T-helper 17 cell (primary cell): ENCODE measurements at places on chromosomes 3 and 15.

DNA sequence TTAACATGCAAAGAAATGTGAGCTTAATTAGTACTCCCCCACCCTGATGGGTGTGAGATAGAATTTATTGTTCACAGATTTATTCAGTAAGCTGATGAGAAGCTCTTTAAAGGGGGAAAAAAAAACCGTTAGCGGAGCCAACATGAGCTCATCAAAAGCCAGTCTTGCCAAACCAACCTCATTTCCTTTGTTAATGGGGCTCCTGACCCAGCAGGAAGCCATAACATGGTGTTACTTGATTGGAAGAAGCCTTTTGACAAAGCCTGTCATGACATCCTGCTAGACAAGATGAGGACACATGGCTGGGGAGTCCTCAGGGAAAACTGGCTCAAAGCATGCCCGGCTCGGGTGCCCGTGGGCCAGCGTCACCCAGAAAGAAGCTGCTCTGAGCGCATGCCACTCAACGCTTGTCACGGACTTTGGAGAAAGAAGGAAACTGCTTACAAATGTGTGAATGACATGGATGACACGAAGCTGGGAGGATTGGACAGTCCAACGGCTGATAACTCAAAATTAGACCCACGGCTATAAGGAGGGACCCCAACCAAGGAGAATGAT, 64.6 kb downstream of the SLCO2A1 start:
- DNase-seq = no peak

GRCh38 chr3:46924921-46925584, 47.5 kb downstream of the PTH1R start:
- no peak for DNase-seq

- no peak for DNase-seq
Measured at GRCh38 chr3:41434781-41435180, 235.5 kb downstream of the CTNNB1 start.

- no peak for DNase-seq
Measured at GRCh38 chr3:40523781-40524180, 979 bp upstream of the ZNF621 start.

DNA sequence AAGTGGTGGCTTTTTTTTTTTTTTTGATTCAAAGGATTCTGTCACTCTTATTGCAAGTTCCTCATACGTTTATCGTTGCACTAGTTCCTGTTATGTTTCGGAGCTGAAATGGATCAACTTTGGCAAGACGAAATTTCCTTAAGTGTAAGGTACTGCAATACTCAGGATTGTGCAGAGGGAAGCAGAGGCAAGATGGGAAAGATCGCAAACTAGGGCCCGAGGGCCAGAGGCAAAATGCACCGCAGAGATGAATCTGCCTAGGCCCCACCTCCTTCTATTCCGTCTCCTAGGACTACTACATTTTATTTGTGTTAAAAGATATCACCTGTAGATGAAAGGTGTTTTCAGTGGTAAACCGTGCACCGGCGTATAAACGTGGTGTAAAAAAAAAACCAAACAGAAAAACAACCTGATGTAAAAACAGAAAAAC, 331 bp downstream of the RNU6-1 start:
- no peak for DNase-seq

GRCh38 chr15:90437516-90437915, 49.5 kb downstream of the IQGAP1 start:
- DNase-seq = no peak

DNA sequence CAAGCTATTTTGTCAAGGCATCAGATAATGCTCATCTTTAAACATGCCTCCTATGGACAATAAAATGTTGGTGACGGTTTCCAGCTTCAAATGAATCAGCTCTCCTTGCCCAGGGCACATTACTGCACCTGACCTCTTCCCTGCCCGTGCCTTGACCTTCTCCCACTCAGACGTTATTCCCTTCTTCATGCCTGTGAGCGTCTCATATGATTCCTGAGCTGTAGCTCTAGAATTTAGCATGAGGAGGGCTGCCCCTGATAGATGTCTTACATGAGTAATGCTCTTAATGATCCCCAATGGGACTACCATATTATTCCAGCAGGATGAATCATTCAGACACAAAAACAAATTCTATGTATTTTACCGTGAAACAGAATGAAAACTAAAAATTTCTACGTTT, 762.7 kb downstream of the ROBO1 start:
- DNase-seq = no peak

DNA sequence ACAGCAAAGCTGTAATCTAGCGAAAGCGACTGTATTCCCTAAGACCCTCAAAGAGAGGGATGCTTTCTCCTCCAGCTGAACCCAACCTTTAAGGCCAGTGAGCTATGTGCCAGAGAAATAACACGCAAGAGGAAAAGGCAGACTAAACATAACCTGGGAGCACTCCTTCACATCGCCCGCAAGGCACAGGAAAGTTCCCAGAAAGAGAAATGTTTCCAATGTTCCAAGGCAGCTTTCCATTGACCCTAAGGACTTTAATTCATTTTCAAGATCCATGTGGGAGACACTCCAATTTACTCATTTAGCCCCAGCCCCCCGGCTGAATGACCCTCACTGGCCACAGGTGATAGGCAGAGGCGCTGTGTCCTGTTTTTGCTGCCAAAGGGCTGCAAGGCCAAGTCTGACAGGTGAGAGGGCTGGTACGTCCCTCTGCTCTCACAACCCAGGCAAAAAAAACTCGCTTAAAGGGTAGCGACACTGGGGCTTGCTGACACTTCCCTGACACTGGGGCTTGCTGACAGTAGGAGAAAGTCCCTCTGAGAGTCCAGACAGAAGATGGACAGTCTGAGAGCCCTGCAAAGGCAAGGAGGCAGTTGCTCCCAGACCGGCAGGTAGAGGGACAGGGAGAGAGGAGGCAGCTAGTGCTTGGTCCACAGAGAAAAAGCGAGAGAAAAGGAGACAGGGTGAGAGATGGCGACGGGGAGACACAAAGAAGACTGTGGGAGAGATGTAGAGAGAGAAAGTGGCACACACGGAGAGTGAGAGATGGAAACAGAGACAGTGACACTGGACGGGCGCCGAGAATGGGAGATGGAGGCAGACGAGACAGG, 702 bp downstream of the ARHGEF3 start:
- DNase-seq = no peak

DNA sequence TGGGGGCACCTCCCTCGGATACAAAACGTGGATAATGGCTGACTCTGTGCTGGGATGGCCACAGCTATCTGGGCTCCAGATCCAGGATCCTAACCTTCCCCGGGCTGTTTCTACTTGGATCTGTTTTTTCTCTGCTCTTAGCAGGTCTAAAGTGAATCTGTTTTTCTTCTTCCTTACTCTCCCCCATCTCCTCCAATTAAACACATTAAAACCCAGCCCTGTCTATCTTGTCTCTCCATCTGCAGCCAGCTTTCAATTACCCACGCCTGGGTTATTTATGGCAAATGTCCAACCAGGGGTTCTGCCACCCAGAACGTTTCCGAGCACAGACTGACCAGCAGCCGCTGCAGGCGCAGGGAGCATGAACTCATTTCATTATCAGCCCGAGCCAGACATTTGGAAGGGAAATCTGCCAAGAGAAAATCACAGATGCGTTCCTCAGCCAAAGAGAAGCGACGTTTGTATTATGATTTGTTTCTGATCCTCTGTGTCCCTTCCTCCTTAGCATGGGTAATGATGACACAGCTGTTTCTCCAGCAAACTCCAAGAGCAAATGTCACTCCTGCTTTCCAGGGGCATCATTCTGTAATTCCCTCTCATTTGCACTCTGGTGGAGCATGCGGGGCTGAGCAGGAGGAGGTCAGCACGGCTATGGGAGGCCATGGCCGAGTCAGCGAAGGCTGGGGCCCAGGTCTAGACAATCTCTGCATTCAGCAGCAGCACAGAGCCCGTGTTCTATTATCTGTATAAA, 42.0 kb downstream of the UMPS start:
- no peak for DNase-seq

DNA sequence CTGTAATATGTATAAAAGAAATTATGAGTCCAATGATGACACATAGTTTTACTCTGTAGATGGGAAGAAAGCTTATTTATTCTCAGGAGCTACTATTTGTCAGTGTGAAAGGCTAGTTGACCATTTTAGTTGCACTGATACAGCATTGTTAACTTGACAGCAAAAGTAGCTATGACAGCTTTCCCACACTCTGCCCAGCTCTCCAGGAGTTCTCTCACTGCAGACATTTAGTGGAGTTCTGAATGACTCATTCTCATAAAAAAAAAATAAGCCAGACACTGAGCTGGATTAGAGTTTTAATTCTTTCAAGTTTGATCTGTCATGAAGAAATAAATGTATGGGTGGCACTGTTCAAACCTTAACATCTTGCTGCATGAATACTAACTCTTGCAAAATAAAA, 77.2 kb upstream of the CFAP20DC start:
- DNase-seq = no peak

- no peak for DNase-seq
Measured at GRCh38 chr3:14691239-14691638, 16.3 kb downstream of the C3orf20 start.

DNA sequence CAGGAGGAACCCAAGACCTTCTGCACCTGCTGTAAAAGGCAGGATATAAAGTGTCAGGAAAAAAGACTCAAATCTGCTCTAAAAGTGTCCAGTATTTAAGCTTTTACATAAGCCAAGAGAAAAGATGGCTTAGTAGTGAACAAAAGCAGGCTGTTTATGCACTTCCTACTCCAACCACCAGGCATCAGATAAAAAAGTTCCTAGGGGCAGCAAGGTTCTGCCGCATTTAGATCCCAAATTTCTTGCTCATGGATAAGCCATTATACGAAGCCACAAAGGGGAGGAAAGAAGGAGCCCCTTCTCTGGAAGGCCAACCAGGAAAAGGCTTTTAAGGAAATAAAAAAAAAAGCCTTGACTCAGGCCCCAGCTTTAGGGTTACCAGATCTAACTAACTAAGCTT, 10.6 kb upstream of the SLC9C1 start:
- no peak for DNase-seq

DNA sequence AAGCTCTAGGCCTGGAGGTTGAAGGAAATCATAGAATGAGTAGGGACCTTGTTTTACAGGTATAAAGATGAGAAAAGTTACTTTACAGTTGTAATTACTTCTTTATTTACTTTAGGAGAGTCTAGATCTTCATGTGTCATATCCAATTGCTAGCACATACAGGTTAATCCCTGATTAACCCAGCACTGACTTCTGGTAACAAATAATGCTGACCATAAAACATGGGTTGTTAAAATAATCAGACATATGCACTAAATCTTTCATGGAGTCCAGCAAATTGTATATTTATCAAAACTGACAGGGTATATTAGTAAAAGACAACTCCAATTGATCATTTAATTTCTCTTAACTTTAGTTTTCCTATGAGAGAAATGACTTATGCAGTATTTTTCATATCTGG, 245.2 kb downstream of the NFKBIZ start:
- no peak for DNase-seq

- no peak for DNase-seq
Measured at GRCh38 chr15:43908516-43909050, 81.8 kb downstream of the WDR76 start.

DNA sequence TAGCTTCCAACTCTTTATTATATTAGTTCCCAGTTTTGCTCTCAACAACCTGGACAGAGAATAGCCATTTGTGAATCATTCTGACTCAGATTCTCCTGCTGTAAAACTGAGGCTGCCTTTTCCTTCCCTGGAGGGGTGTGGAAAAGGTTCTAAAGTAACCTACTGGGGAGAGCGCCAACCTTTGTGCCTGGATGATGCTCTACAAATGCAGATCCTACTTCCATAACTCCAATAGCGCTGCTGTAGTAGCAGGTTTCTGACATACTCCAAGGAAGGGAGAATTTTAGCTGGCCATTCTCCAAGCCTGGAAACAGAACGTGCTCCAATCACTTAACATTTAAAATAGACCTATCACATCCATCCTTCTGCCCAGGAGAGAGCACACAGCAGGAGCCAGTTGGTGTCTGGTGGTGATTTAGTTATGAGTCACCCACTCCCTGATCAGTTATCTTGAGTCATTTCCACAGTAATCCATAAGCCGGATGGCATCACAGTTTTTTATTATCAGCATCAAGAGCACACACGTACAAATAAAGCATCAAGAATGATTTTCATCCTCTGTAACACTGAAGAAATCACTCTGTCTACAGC, 38.3 kb downstream of the MYH15 start:
- DNase-seq = no peak

DNA sequence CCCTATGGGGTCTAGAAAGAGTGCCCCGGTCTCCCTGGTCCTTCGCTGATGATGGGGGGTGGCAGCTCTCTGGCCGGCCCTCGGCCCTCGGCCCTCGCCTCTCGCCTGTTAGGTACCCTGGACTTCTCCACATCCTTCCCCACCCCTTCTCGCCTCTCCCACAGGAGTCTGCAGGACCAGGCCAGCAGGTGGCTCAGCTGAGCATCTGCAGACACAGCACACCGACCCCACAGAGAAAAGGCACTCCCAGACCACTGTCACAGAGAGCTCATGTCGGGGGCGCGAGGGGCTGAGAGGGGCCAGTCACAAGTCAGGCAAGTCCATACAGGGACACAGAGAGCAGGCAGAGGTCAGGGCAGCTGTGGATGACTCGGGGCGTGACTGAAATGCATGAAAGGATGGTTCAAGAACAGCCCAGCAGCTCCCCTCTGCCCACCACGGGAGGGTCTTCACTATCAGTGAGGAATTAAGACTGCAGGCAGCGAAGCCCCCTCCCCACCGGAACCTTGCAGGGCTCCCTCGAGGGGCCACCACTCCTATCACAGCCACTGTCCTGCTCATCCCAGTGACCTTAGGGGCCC, 181.7 kb upstream of the NSMCE3 start:
- DNase-seq = no peak

GRCh38 chr15:34206011-34206410, 3.9 kb downstream of the KATNBL1 start:
- DNase-seq = no peak

GRCh38 chr3:123635717-123636116, 50.9 kb upstream of the HACD2 start:
- DNase-seq = no peak

DNA sequence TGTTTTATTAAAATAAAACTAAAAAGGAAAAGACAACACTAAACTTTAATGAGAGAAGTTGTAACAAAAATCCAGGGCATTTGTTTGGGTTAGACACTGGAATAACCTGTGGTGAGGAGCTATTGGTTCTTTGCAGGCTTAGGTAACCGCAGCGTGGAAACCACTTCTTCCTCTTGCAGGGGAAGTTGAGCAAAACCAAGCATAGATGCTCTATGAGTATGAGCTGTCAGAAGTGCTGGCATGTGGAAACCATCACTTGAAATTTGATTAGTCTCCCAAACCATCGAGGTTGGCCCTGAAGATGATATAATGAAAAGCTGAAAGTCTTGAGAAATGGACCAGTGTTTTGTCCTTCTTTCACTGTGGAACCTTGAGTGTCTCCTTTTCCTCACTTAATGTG, 127.1 kb upstream of the RBMS3 start:
- no peak for DNase-seq
